NCI-H1105 treated with DMSO at 0.1 percent for 48 hours (cell line): ENCODE measurements at places on chromosomes 5 and 9.

DNA sequence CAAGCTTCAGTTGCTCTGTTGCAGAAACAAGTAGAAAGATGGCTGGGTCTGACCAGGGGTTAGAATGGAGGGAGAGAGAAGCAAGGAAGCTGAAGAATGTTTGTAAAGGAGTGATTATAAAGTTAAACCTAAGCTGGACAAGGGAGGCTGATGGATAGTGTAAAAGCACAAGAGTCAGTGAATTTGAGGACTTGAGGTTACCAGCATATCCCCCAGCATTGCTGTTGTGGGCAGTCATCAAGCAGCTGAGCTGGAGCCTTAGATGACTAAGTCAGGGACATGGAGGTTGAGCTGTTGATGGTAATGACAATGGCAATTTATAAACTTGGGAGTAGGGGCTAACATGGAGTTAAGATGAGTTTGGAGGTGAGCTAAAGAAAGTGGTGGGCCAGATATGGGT is 131.5 kb downstream of the ERCC6L2 start:
- DNase-seq: no peak

DNA sequence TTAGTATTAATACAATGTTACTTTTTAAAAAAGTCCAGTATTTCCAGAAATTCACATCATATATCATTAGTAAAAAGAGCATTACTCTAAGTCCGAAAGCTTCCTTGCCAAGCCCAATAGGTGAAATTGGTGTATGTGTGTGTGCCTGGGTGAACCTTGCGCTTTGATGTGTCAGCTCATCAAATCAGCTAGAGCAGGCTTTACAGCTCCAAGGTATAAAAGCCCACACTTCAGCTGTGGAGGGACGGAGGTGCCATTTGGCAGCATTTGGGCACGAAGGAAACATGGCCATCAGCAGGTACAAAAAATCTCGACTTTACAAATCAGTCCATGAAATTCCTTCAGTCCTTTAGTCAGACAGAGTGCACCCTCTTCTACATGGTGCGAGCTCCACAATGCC is 76.5 kb upstream of the IL7R start:
- DNase-seq: no peak

GRCh38 chr5:178327931-178328711 is 95.5 kb upstream of the PHYKPL start:
- no peak for DNase-seq

GRCh38 chr9:133169102-133169501 is 5.4 kb upstream of the GBGT1 start:
- no peak for DNase-seq

- DNase-seq: no peak
Observed at GRCh38 chr5:64457846-64458245, 48.0 kb upstream of the RGS7BP start.

DNA sequence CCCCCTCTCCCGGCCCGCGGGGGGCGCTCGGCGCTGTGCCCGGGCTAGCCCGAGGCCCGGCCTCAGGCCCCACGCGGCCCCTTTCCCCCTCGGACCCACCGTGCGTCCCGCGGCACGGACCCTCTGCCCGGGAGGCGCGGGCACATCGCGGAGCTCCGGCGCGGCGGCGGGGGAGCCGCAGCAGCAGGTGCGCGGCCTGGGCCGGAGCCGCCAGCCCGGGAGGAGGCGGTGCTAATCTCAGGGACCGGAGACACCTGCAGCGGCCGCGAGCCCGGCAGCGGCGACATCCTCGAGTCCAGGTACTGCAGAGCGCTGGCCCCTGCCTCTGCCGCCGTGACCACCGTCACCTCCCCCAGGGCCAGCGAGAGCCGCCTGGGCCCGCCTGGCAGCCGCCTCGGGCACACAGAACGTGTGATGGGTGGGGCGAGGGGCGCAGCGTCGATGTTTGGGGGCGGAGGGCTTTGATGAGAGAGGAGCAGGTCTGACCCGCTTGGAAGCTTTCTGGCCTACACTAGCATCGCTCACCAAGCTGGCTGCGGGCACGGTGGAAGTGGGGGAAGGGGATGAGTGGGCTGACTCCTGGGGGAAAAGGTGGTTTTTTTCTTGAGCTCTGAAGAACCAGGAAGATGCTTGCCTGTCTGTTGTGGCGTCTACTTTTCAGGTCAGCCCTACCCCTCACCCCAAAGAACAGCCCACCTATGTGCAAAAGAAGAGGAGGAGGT is 524 bp downstream of the CYFIP2 start:
- DNase-seq: peak; percentile 29

DNA sequence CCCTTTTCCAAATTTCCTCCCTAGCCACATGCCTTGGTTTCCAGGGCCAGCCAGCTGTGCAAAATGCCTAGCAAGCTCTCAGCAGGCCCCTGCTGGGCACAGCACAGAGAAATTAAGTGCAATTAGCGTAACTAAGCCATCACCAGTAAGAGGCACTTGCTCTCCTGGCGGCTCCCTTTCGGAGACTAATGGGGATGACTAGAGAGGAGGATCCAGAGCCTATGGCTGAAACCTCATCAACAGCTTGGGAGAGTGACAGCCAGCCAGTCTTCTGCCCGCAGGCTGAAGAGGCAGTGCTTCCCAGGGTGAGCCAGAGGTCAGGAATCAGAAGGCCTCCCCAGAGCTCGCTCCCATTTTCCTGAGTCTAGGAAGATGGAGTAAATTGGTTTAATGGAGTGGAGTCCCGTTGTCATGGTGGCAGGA is 108.4 kb downstream of the KCNIP1 start:
- peak; percentile 29 for DNase-seq

DNA sequence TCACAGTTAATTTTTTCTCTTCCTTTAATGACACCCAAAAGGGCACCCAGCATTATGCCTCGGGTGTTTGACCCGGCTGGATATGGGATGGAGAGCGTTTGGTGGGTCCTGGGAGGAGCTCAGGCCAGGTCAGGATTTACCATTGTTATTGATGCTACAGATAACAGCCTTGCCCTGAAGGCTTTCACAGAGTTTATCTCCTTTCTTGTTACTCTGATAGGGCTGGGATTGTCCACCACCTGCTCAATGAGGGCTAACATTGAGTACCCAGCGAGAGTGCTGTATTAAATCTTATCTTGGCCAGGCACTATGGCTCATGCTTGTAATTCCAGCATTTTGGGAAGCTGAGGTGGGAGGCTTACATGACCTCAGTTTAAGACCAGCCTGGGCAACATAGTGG is 37.2 kb downstream of the GADD45G start:
- no peak for DNase-seq

DNA sequence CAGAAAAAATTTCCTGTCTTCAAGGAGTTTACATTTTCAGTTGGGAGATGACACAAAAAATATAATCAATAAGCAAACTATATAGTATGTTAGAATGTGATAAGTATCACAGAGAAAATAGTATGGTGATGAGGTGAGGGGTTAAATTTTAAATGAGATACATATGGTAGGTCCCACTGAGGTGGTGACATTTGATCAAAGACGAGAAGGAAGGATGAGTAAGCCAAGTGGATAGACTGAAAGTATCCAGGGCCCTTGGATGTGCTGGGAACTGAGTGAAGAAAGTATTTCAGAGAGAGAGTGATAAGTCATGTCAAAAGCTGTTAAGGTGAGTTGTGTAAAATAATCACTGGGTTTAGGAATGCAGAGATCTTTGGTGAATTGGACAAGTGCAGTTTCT is 3.5 kb downstream of the CCDC192 start:
- no peak for DNase-seq

- no peak for DNase-seq
Observed at GRCh38 chr5:96817506-96817905, 9.8 kb upstream of the ERAP1 start.

DNA sequence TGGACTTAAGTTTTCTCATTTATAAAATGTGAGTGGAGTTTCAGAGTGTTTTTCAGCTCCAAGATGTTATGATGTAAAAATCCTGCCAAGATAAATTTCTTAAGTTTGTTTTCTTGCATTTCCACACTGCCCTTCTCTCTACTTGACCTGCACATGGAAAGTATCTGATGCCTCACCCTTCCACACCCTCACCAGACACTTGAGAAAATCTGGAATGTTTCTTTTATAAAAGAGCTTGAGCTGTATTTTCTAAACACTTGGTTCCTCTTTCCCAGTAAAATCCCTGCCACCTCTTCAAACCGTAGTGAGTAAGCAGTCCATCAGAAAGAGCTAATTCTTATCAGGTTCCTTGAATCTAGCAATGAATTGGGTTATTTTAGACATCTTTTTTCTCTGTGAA is 42.9 kb downstream of the FOXD1 start:
- DNase-seq: no peak

DNA sequence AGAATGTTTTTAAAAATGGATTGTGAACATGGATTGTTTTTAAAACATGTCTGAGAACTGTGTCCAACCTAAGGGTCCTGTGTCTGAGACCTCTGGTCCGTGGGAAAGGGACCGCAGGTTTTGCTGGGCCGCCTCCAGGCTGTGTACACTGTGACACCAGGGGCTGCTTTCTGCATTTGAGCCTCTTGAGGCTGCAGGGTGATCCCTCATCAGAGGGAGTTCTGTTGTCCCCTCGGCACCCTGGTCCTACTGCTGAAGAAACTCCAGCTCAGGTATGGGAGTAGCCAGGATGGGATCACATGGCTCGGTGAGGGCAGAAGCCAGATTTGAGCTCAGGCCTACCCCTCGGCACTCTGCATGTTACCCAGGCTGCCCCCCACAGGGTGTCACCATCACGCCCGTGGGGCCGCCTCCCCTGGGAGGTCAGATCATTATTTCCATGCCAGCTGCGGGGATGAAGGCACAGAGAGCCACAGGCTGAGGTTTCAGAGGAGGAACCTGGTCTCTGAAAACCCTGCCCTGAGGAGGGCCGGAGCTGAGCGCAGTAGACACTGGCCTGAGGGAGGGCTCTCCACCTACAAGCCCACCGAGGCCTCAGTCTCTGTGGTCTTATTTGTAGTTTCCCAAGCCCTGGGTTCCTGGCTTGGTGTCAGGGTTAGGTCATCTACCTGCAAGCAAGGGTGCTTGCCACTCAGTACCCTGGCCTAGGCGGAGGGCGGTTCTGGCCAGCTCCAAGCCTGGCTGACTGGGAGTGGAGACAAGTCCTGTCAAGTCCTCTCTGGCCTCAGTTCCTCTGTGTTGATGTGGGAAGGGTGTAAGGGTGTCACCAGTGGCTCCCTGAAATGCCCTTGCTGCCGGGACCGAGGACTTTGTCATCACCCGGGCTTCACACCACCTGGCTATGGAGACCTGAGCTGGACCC is 2.8 kb downstream of the PRR7 start:
- no peak for DNase-seq

DNA sequence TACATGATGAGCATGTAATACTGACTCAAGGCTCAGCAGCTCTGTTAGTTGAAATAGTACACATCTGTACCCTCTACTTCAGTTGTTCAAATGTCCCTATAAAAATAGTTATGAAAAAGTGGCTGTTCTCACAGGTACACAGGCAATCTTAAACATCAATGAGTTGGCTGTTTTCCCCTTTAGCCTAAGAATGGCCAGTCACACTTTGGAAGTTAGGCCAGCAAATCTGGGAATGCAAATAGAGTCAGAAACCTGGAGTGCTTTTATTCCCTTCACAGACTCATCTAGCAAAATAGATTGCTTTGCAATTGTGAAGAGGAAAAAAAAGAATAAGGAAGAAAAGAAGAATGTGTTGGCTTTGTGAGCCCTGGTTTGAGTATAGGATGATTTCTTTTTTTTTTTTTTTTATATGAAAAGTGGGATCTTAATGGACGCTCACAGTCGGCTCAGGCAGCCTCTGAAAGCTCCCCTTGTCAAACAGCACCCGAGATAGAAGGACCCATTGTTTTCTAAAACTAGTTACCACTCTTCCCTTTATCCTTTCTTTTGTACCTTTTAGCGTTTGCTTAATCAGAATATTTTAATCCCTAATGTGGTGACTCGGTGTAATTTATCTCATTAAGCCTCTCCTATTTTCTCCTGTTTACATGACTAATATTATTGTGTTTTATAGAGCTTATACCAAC is 27.9 kb upstream of the TLE1 start:
- DNase-seq: no peak

GRCh38 chr9:17894501-17895160 is 315.8 kb downstream of the SH3GL2 start:
- no peak for DNase-seq

DNA sequence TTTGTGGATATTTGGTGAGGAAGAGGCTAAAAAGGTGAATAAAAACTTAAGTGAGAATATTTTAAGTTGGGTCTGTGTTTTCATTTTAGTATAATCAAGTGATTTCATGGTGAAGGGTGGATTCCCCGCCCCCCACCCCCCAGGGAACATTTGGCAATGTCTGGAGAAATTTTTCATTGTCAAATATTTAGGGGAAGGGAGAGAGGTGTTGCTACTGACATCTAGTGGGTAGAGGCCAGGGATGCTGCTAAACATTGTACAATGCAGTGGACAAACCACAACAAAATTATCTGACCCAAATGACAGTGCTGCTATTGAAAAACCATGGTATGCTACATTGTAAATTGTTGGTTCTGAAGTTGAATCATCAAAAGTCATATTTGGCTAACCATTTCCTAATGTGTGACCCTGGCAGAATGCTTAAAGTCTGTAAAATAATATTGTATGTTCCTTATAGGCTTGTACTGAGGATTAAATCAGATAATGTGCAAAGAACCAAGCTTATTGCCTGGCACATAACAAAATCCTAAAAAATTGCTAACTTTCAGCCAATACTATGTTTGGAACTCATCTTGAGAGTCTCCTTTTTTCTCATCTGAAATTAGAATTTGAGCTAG is 5.6 kb downstream of the C5orf24 start:
- DNase-seq: peak; percentile 5
